Activated CD4-positive, alpha-beta memory T cell treated with anti-CD3 and anti-CD28 coated beads, Interleukin-2, amount 10 ng/mL, durations not matched to agents 7 days and 5 days (primary cell): ENCODE measurements at places on chromosomes 16 and 17. TPM values are rescaled to one million over a fixed set of nuclear protein-coding genes. Genes with fewer than 3 reads are reported as not detected.
A peak's percentile ranks its signal among the peaks of the same experiment; 100 is the strongest.

DNA sequence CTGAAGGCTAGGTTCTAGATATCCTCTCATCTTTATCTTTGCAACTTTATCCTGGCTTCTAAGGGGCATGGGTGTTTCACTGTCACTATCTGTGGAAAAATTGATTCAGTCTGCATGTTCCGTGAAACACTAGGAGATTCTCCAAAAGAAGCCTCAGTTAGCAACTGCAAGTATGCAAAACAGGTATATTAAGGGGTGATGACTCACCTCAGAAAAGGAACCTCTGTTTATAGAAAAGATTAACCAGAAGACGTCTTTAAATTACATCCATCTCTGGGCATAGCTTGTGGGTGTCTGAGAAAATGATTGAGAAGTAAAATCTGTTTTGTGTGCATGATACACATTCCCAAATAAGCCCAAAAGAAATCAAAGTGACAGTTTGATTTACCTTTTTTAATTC lies 353.8 kb upstream of the HSBP1 start:
- no peak for DNase-seq

GRCh38 chr16:85275533-85276249 lies 163.4 kb upstream of the CIBAR2 start:
- peak; percentile 63 for DNase-seq

- DNase-seq, result no peak
These were observed 16.5 kb upstream of the ZC3H18 start for GRCh38 chr16:88553739-88554138.

- no peak for DNase-seq
These were observed 9.2 kb upstream of the ITPRIPL2 start for GRCh38 chr16:19104607-19105006.

DNA sequence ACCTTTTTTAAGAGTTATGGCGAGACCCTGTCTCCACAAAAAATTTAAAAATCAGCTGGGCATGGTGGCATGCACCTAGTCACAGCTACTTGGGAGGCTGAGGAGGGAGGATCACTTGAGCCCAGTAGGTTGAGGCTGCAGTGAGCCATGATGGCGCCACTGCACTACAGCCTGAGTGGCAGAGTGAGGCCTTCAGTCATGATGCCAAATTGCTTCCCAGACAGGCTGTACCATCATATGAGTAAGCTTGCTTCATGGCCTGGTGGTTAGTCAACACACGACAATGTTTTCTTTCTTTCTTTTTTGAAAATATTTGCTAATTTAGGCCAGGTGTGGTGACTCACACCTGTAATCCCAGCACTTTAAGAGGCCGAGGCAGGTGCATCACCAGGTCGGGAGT lies 12.5 kb downstream of the NTAN1 start:
- no peak for DNase-seq

DNA sequence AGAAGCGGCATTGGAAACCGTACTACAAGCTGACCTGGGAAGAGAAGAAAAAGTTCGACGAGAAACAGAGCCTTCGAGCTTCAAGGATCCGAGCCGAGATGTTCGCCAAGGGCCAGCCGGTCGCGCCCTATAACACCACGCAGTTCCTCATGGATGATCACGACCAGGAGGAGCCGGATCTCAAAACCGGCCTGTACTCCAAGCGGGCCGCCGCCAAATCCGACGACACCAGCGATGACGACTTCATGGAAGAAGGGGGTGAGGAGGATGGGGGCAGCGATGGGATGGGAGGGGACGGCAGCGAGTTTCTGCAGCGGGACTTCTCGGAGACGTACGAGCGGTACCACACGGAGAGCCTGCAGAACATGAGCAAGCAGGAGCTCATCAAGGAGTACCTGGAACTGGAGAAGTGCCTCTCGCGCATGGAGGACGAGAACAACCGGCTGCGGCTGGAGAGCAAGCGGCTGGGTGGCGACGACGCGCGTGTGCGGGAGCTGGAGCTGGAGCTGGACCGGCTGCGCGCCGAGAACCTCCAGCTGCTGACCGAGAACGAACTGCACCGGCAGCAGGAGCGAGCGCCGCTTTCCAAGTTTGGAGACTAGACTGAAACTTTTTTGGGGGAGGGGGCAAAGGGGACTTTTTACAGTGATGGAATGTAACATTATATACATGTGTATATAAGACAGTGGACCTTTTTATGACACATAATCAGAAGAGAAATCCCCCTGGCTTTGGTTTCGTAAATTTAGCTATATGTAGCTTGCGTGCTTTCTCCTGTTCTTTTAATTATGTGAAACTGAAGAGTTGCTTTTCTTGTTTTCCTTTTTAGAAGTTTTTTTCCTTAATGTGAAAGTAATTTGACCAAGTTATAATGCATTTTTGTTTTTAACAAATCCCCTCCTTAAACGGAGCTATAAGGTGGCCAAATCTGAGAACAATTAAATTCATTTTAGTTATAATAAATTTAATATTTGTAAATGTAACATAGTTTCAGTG lies 1.7 kb downstream of the HEXIM1 start:
- DNase-seq, result peak; percentile 51

DNA sequence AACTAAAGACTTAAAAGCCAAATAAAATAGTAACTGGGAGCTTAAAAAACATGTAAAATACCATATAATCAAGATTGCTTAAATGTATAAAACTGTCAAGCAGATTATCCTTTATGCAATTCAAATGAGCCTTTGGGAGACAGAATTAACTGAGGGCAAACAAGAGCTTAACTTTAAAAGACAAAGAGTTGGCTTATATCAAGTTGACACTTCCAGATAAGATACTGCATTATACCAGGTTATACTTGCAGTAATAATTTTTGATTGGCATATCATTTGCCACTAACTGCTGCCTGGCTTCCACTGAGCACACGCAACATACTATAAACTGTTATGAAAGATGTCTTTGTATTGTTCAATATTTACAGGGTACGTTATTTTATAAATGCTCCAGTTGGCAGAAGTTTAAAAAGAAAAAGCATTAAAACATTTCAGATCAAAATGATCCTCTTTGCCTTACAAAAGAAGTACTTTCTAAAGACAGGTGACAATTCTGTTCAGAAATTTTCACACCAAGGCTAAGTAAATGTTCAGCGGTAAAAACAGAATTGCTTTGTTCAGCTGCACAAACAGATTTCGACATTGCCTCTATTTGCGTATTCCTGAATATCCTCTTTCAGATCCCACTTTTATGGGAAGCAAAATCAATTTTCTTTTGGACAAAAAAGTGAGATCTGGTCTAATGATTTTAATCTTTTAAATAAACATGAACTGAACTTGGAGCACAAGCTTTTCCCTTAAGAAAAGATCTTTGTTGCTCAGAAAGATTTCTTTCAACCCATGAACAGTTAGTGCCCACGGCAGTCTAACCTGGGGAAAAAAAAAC lies 50.7 kb downstream of the TOX3 start:
- DNase-seq, result no peak

- DNase-seq, result peak; percentile 38
These were observed 397 bp downstream of the NCOR1 start for GRCh38 chr17:16215002-16215272.

GDPD3 gene
- 11.5 TPM for total RNA-seq

OR3A3 gene
- total RNA-seq, result not detected

- peak; percentile 50 for DNase-seq
These were observed 11.1 kb upstream of the ATP2C2 start for GRCh38 chr16:84357191-84357651.

- DNase-seq, result no peak
These were observed 9.3 kb upstream of the ZC3H18 start for GRCh38 chr16:88560714-88561484.

GRCh38 chr16:87344931-87345631 lies 27.9 kb upstream of the C16orf95 start:
- DNase-seq, result peak; percentile 72

DNA sequence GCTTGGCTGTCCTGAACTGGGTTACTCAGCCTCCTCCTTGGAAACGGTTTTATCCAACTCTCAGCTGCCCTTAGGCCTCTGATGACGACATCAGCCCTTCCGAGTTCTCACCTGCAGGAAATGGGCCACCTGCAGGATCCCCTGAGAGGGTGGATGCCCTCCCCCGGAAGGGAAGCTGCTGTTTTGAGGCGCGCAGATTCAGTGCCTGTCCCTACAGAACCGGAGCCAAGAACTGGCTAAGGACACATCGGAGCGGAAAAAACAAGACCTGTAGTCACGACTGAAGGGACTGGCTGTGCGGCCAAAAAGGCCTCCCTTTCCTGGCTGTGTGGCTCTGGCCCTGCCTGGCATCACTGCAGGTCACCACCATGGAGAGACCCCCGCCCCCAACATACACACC lies 11.7 kb upstream of the C16orf95 start:
- DNase-seq, result no peak

PSME3 gene
- total RNA-seq, result 101 TPM

- no peak for DNase-seq
These were observed 23.4 kb downstream of the TPSD1 start for GRCh38 chr16:1279081-1279944.

GRCh38 chr17:51435641-51436091 lies 175.3 kb downstream of the UTP18 start:
- DNase-seq, result peak; percentile 75

LRRC59 gene
- 68.9 TPM for total RNA-seq

GRCh38 chr16:82156761-82157533 lies 13.1 kb downstream of the MPHOSPH6 start:
- DNase-seq, result no peak

DNA sequence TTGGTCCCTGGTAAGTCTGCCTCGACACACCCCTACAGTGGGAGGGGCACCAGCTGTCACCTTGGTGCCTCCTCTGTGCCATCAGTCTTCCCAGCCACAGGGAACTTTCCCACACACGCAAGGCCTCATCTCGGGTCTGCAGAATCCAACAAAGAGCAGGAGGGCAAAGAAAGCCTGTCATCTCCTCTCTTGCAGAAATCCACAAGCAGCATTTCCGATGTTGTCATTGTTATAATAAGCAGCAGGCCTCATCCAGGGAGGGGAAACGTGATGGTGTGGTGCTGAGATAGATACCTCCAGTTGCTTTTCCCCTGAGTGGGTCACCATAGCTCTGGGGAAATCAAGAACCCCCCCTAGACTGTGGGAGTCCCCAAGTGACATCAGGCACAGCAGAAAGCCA lies 110.4 kb downstream of the CMIP start:
- no peak for DNase-seq

GRCh38 chr16:81497690-81498089 lies 53.1 kb downstream of the CMIP start:
- no peak for DNase-seq

SLC16A11 gene
- 0.35 TPM for total RNA-seq
